ENCODE measurements at places on chromosomes 2 and 18.

DNA sequence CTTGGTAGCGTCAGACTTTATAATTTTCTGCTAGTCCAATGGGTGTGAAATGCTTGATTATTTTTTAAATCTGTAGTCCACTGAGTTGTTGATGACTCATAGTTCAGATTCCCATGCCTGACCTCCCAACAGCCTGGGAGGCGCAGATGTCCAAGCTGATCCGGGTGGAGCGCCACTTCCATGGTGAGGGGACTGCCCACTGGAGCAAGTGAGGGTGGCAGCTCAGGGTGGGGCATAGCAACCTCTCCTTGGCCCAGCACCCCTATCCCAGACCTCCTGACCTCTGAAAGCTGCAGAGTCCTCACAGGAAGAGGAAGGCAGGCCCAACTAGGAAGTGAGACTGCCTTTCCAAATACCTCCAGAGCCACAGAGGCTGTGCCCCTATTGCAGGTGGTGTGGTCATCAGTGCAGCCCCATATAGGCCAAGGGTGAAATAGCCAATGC is 4.4 kb downstream of the MAL start:
- DNase-seq: peak; percentile 10

GRCh38 chr2:85247610-85248009 is 80.2 kb downstream of the TGOLN2 start:
- DNase-seq: no peak

GRCh38 chr18:8948471-8949149 is 153.9 kb upstream of the NDUFV2 start:
- no peak for DNase-seq

DNA sequence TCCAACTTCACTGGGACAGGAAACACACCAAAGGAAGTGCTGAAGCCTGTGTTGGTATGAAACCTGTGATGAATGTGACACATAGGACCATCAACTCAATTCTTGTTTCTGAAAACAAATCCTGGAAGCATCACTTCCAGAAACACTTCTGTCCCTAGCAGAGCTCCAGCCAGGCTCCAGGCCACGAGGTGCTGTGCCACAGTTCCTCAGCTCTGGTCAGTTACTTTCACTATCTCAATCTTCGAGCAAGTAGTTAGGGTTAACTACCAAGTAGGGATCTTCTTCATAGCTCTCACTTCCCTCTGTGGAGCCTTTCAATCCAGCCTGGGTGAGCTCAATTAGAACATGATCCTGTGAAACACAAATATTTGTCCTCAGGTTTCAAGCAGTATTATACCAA is 3.6 kb upstream of the LCT start:
- DNase-seq: peak; percentile 47

DNA sequence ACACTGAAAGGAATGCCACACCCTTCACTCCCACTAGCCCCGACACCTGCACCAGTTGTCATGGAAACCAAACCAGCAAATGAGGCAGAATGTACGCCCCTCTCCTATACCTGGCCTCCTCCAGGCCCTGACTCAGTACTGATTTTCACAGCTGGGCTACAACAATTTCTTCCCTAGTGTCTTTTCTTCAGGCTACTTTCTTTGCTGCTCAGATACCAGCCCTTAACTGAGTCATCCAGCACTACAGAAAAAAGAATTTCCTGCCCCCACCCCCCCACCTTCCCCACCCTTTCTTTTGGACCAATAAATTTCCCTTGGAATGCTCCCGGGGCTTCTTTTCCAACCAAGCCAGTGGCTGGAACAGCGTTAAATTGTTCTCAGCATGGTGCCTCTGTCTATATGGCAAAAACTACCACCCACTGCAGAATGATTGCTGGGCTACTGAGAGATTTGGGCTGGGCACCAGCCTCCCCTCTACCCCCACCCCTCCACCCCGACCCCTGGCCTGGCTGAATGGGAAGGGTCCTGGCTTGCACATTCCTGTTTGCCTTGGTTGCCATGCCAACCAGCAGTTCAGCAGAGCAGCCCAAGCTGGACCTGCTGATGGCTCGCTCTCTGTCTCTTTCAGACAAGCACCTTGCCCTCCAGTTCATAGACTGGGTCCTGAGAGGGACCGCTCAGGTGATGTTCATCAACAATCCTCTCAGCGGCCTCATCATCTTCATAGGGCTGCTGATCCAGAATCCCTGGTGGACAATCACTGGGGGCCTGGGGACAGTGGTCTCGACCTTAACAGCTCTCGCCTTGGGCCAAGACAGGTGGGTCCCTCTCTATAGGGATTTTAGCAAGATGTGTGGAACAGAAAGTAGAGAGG is 11.3 kb downstream of the SLC14A2 start:
- DNase-seq: no peak

GRCh38 chr18:44625386-44625785 is 55.3 kb upstream of the SETBP1 start:
- DNase-seq: no peak

GRCh38 chr2:174544156-174544555 is 53.4 kb downstream of the WIPF1 start:
- DNase-seq: no peak

- no peak for DNase-seq
These were observed 9.5 kb downstream of the USP40 start for GRCh38 chr2:233556881-233557736.

GRCh38 chr18:7914834-7915670 is 347.9 kb downstream of the PTPRM start:
- no peak for DNase-seq

DNA sequence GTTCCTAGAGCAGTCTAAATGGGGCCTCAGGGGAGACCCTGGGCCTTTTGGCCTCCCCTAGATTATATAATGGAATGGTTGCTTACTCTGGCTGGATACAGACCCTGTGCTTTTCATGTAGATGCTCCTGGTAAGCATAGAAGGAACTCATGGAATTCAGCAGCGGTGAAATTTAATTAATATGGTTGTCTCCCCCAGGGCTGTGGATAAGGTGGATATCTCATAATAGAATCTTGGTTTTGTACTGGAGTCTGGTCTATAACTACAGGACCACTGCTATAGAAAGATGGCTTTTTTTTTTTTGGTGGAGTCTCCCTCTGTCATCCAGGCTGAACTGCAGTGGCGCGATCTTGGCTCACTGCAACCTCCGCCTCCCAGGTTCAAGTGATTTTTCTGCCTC is 84.5 kb downstream of the HRH4 start:
- DNase-seq: no peak

DNA sequence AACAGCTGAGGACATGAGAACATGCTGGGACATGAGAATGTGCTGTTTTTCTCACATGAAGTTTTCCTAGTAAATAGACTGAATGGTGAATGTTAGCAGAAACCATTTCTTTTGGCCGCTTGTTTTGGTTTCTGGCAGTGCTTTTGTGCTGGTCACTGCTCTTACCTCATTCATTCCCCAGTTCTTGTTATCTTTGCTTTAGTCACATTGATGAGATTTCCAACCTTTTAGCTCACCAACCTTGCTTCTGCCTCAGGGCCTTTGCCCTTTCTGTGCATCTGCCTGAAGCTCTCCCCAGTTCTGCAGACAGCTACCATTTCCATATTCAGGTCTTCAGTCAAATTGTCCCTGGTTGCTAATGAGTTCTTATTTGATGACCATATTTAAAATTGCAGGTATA is 91.6 kb downstream of the PTPRM start:
- DNase-seq: no peak
